ENCODE measurements at places on chromosomes 1 and 21.

DNA sequence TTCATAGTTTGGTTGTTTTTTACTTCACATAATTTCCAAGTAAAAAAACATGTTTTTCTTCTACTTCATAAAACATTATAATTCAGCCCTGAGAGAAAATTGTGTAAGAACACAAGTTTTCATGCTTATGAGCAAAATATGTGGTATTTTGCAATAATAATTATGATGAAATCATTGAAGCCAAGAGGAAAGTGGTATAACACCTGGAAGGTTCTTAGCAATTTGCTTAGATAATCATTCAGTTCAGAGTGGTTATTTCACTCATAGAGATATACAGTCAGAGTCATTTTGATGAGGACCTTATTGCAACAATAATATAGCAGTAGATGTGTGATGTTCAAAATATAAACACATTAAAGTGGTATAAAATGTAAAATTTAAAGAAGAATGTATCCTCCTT lies 94.5 kb downstream of the PLPPR4 start:
- no peak for DNase-seq

- DNase-seq, result peak; percentile 89
These were observed 48.9 kb downstream of the INKA2 start for GRCh38 chr1:111690306-111690617.

GRCh38 chr1:235864469-235864868 lies 2.2 kb downstream of the LYST start:
- no peak for DNase-seq

GRCh38 chr1:220631238-220631815 lies 58.8 kb upstream of the C1orf115 start:
- DNase-seq, result no peak

DNA sequence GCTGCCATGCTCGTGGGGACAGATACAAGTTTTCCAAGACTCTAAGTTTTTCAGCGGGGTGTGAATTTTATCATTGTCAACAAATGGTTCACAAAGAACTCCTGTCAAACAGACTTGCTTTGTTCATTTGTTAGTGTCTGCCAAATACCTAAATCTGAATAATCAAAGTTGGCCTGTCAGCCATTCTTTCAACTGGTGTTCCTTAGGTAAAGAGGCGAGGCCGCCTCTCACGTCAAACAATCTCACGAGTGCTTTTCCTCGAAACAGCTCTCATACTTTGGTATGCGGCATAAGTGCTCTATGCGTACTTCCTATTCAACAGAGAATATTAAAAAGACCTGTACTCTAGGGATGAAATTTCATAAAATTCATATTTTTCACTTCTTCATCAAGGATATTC lies 51.4 kb upstream of the KANK4 start:
- DNase-seq, result no peak

DNA sequence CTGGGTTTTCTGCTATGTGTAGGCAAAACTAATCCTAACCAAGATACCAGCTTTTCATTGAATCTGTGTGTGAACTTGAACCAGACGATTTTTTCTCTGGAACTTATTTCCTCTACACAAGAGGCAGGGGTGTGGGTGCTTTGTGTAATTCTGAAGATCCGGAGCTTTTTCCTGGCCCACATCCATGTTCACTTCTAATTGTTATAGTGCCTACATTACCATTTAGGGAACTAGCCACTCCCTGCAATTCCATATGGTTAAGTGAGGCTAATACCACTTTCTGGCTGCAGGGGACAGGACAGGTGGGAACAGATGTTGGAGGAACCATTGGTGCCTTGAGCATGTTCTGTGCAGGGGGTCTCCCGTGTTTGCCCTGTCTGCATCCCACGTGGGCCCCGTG lies 83.4 kb upstream of the FMN2 start:
- no peak for DNase-seq

- DNase-seq, result no peak
These were observed 36.2 kb downstream of the CEP350 start for GRCh38 chr1:179990847-179991246.

GRCh38 chr1:212584092-212584886 lies 24.3 kb upstream of the ATF3 start:
- no peak for DNase-seq

GRCh38 chr21:45889961-45890360 lies 91.6 kb upstream of the COL6A1 start:
- peak; percentile 26 for DNase-seq

GRCh38 chr21:37149411-37149810 lies 76.4 kb downstream of the TTC3 start:
- peak; percentile 90 for DNase-seq

DNA sequence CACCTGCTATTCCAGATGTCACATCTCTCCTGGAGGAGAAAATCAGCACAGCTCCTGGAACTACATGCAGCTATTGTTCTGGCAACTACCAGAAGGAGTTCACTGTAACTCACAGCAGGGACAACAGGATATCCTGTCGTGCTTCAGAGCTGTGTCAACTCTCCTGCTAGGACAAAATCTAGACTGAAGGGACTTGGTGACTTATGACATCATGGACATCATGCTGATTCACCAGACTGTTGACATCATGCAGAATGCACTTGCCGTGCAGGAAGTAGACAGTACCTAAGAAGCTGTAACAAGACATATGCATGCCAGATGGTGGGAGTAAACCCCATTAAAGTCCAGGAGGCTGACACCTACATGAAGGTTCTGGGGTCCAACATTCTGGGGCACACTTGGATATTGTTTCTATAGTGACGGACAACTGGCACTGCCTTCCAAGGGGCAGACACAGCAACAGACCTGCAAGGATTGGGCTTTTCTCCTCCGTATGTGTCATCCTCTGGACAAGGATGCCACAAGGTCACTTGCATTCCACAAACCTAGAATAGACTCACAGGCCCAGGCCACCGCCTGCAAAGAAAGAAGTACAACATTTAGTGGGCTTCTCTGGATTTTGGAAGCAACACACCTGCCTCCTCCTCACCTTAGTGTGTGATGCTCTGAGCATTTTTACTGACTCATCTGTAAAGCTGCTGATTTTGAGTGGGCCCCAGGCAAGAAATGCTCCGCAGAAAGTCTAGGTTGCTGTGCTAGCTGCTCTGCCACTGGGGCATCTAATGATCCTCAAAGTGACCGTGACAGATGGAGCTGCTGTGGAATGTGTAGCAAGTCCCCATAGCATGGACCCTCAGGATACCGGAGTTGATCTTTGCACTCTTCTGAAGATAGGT lies 249.2 kb downstream of the MATN1 start:
- DNase-seq, result no peak

DNA sequence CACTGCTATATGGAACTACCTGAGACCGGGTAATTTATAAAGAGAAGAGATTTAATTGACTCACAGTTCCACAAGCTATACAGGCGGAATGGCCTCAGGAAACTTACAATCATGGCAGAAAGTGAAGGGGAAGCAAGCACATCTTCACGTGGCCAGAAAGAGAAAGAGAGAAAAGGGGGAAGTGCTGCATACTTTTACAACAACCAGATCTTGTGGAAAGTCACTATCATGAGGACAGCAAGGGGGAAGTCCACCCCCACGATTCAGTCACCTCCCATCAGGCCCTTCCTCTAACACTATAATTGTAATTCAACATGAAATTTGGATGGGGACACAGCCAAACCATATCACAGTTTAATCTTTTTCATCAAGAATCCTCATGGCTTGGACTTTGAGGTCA lies 339.2 kb upstream of the AJAP1 start:
- DNase-seq, result no peak

DNA sequence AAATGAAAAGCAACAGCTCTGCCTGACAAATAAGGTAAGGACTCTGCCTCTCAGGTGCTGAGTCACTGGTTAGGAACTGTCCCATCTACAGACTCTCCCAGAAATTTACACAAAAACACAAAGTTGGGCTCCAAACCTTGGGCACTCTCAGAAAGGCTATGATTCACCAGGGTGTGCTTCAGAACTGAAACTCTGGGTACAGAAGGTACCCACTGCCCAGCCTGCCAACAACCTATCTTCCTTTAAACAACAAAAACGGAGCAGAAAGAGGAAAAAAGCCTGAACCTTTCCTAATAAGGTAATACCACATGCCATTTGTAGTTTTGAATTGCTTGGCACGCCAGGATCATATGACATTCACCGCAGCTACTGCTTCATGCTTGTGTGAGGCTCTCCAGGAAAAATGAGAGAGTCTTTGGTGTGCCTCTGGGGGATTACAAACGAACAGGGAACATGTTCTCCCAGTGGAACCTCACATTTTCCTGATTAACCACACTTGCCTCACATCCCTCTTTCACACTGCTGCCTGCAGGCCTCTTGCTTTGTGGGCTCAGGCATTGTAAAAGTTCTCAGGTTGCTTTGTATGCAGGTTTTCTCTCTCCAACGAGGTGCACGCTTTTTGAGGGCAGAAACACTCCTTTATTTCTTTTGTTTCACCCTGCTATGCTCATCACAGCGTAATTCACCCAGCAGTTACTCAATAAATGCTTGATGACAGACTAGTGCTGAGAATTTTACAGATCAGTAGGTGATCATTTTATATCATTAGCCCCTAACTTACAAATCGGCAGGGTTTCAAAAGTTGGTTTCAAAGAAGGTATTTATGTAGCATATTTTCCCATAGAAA lies 65.1 kb downstream of the GADD45A start:
- DNase-seq, result peak; percentile 91

DNA sequence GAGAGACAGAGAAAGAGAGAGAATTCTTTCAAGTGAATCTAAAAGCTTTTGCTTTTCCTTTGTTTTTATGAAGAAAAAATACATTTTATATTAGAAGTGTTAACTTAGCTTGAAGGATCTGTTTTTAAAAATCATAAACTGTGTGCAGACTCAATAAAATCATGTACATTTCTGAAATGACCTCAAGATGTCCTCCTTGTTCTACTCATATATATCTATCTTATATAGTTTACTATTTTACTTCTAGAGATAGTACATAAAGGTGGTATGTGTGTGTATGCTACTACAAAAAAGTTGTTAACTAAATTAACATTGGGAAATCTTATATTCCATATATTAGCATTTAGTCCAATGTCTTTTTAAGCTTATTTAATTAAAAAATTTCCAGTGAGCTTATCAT lies 117.6 kb downstream of the PTPRC start:
- peak; percentile 44 for DNase-seq

DNA sequence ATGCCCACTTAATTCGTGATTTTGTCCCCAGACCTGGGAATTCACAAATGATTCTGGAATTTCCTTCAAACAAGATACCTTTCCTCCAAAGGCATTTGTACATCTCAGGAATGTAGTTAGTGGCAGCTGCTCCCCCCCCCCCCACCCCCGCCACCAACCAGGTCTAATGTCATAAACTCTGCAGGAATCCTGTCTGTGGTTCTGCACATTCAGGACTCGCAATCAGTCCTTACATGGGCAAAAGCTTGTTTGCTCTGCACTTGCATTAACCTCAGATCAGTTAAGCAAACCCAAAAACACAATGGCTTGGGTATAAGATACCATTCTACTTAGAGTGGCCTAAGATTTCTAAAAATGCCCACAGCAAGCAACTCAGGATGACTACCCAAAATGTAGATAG lies 143.8 kb downstream of the TGFB2 start:
- no peak for DNase-seq

- no peak for DNase-seq
These were observed 30.2 kb downstream of the TTC39A start for GRCh38 chr1:51299981-51300670.

DNA sequence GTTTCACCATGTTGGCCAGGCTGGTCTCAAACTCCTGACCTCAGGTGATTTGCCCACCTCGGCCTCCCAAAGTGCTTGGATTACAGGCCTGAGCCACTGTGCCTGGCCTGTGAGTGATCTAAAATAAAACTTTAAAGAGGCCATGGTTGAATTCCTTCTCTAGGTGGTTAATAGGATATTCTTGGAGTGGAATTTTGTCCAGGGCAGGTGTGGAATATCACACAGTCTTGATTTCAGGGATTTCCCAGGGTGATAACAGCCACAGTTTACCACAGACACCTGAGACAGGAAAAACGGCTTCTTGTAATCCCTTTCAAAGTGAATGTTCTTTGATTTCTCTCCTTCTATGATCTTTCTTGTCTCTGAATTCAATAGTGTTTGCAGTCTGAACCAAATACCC lies 32.1 kb upstream of the C1orf21 start:
- DNase-seq, result no peak

GRCh38 chr21:14452031-14452726 lies 69.2 kb upstream of the HSPA13 start:
- no peak for DNase-seq

- peak; percentile 95 for DNase-seq
These were observed 682.4 kb upstream of the ADAMTS5 start for GRCh38 chr21:27649323-27649722.

- peak; percentile 18 for DNase-seq
These were observed 18.6 kb upstream of the MYSM1 start for GRCh38 chr1:58718435-58718834.

DNA sequence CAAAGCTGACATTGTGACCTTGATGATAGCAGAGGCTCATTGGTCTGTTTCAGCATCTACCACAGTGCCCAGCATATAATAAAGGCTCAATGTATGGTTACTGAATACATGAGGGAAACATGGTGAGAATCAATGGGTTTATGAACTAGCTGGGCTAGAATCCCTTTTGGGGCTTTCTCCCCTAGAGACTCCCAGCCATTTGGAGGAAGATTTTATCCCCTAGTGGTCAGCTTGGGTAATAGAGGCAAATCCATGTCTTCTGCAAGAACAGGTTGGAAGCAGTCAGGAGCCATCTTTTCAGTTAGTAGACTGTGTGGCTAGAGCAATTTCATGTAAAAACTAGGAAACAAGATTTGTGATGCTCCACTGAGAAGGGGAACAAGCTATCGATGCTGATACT lies 15.8 kb upstream of the REG4 start:
- peak; percentile 19 for DNase-seq

DNA sequence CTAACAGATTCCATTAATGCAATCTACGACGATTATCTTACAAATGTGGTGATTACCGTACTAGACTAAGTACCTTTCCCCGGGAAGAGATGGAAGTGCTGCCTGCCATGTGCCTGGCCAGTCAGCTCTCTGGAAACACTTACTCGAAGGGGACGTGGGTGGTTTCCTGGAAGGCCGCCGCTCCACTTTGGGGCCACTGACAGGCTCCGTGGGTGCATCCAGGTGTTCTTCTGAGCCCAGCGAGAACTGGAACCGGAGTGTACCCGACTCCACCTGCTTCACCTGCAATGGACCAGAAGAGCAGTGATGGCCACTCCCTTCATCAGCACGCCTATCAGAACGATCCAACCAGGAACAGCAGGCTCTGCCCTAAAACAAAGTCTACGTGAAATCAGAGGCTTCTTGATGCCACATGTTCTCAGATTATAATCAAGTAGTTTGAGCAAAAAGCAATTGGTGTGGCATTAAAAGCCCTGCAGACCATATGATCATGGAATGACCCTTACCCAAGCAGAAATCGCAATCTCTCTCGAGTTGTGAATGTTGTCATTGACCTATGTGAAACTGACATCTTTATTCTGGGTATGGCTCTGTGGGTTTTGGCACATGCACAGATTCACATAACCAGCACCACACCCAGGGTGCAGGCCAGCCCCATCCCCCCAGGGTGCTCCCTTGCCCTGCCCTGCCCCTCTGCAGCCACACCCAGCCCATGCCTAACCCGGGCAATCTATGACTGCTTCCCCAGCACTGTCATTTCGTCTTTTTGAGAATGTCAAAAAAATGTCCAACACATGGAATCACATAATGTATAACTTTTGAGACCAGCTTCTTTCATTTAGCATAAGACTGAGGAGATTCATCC lies 64.5 kb downstream of the NPHP4 start:
- DNase-seq, result no peak
